ENCODE measurements at places on chromosomes 2 and 18.

GRCh38 chr2:64212801-64213321 is 68.6 kb upstream of the PELI1 start:
- peak; percentile 13 for DNase-seq

- DNase-seq: no peak
These were observed 48.9 kb upstream of the ATG16L1 start for GRCh38 chr2:233202531-233202944.

GRCh38 chr2:96940980-96941775 is 45.2 kb downstream of the FAM178B start:
- no peak for DNase-seq

DNA sequence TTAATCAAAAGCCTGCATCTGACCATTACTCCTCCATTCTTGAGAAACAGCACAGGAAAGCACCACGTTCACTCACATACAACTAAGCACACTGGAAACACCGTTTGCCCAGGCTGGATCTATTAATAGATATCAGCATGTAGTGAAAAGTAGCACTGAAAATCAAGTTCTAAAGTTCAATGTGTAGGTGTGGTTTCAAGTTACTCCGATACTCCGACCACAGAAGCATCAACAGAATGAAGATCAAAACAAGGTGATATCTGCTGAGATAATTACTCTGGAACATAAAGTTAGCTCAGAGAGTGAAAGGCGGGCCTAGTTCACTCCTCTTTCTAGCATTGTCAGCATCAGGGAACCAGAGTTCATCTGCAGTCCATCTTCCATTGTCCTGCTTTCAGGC is 1367.4 kb upstream of the ACVR2A start:
- DNase-seq: no peak

DNA sequence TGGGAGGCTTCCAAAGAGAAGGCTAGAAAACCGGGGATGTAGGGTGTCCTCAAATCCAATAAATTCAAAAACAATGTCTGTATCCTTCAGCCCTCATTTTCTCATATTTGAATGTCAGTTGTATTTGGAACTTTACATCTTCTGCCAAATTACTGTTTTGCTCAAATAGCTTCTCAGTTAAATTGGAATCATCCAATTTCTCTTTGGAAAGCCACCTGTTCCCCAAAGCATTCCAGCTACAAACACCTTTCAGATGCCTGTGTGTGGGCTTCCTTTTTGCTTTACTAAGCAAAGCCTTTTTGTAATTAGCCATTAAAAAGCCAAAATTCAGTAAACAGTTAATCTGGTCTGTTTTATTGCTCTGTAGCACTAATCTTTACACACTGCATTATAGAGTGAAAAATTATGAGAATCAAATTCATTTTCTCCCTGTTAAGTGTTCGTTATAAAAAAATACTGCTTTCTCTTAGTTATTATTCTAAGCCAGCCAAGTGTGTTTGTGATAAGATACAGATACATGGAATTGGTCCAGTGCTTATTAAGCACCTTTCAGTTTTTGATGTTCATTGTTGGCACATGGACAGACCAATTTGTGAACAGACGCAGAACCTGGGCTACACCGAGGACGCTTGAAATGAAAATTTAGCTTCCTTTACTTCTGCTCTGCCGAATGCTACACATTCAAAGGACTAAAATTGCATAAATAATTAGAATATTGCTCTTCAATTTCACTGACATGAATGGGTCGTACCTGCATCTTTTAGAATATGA is 151.6 kb downstream of the RTN4 start:
- no peak for DNase-seq

DNA sequence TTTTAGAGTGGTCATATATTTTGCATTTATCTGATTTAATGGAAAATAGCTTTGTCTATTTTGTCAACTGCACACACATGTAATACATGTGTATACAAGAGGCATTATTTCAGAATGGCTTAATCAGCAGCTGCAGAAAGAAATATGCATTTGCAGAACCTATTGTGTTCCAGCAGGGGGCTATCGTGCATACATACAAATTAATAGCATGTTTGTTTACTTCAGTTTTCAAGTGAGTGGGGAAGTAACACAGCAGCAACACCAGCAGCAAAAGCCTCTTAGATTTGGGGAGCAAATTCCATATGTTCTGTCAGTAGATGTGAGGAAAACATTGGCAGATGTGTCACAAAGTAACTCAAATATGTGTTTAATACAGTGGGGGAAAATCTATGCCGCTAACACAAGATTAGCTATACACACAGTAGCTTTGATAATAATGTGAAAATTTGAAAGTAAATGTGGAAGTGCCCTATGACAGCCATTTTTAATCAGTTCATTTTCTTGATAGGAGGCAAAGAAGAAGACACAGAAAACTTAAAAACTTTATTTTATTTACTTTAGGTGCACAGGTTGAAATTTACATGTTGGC is 218.1 kb downstream of the WDR7 start:
- DNase-seq: no peak

DNA sequence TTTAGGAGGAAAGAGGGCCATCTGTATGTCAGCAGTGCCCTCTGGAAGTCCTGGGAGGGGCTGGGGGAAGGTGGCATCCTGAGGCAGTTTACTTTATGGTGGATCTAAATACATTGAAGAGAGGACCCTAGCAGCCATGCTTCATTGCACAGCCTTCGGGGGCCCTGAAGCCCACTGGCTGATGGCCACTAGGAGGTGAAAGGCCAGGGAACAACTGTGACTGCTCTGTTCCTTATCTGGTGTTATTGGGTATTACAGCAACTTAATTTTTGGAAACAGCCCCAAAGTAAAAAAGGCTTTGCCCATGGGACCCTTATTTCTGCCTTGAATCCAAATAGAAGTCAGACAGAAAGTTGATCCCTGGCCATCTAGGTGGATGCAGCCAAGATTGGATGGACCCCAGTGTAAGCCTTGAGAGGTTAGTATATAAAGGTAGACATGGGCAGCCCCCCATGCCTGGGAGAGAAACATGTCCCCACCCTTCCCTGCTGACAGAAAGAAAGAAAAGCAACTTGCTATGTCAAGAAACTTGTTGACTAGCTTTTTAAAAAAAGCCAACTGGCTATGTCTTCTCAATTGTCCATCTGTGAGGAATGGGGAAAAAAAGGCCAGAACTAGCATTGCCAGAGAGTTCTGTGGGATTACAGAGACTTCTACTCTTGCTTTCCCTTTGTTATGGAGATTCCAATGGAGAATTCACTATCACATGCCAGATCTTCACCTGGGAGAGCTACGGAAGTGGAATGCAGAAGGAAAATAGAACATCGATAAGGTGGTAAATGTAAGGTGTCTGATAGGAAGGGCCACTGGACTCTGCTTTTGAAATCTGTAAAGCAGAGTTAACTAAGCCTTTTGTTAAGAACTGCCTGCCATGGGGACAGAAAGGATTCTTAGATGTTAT is 58.6 kb upstream of the OSR1 start:
- DNase-seq: no peak

DNA sequence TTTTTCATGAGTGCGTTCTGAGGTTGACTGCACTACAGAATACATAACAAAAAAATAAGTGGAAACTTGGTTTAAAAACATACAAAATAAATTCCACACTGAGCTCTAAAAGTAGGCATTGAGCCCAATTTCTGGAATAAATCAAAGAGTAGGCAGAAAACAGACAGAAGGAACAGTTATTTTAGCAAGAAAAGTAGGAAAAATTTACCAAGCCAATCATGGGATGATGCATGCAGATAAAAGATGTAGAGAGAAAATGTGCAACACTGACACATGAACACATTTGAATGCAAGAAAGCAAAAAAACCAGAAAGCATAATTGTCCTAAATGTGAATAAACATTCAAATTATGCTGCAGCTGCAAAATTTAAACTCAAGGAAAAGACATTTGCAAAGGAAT is 308.3 kb downstream of the DLGAP1 start:
- DNase-seq: no peak

DNA sequence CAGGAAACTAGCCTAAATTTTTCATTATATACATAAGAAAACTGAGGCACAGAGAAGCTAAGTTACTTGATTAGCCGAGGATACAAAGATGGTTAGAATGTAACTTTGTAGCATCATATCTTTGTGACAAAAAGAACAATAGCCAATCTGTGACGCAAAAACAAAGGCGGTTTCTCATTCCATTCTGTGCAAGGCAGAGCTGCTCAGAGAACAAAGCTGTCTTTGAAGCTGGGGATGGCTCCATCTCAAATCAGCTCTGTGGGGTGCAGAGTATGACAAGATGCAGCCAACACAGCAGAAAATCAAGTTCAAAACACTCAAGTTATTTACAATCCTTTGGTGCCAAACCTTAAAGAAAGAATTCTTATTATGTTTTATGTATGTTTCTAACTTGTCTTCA is 81.9 kb upstream of the VWC2L start:
- no peak for DNase-seq

- DNase-seq: no peak
These were observed 41.9 kb downstream of the HDHD2 start for GRCh38 chr18:47108373-47108772.

DNA sequence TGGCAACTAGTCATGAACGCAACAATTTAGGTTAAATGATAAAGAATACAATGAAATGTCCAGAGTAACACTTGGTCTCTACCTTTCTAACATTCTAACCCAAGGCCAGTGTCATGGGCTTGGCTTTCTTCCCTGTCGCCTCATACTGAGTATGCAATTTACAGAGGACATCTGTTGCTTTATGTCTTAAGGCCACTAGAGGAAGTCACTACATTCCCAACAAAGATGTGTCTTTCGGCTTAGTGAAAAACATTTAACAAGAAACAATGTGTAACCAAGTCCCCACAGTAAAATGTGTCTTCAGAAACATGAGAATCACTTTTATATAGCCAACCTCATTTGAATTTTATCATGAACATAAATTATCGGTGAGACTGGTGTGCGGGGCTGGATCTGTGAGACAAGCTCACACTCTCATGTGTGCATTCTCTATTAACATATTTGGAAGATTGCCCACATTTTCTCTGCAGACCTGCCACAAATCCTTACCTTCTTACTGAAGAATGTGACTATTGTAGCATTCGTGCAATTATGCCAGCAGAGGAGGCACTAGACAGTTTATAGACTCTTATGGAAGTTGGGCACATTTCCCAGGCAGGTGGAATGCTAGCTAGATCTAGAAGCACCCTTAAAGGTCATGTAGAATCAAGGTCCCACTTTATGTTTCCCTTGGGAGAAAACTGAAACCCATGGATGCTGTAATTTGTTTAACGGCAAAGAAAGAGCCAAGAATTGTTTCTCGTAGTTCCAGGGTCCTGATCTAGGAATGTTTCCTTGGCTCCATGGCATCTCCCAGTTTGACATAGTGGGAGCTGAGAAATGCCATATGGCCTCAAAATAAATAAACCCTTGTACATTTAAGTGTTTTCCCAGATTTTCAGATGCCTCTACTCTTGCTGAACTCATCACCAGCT is 101.8 kb downstream of the CD226 start:
- no peak for DNase-seq

- no peak for DNase-seq
These were observed 4.9 kb upstream of the RFX8 start for GRCh38 chr2:101479810-101480209.

DNA sequence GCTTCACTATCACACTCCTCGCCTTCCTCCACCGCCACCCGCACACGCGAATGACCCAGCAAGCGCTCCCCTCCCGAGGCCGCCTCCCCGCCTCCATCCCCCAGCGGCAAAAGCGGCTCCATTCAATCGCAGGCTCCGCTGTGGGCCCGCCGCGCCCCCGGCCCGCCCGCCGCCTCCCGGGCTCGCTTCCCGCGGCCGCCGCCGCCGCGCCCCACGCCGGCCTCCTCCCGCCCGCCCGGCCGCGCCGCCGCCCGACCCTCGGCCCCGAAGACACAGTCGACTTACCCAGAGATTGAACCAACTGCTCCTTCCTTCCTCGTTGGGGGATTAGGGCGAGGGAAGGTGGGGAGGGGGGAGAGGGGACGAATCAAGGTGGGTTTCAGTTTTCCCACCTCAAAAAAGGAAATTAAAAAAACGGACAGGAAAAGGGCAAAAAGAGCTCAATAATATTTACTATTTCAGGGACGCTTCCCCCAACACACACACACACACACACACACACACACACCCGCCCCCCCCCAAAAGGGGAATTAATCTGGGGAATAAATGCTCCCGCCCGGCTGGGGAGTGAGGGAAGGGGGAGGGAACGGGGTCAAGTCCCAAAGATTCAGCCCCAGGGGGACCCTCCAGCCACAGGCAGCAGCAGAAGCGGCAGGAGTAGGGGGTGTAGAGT is 743 bp downstream of the XPO1 start:
- DNase-seq: peak; percentile 51

- DNase-seq: no peak
These were observed 33.6 kb downstream of the INPP5D start for GRCh38 chr2:233093721-233094120.

DNA sequence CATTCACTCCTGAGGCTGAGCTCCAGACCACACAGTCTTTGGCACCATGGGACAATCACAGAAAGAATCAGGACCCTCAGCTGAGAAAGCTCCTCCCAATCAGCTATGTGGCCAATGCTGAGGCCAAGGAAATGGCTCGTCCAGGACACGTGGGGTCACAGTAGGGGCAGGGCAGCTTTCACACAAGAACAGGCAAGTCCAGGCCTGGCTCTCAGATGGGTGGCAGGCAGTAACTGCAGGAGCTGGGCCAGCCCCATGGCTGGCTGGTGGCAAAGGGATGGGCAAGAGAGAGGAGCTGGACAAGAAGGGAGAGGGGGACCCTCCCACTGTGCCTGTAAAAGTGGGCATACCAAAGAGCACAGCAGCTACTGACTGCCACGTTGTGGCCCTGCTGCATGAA is 12.2 kb upstream of the EDAR start:
- DNase-seq: no peak

DNA sequence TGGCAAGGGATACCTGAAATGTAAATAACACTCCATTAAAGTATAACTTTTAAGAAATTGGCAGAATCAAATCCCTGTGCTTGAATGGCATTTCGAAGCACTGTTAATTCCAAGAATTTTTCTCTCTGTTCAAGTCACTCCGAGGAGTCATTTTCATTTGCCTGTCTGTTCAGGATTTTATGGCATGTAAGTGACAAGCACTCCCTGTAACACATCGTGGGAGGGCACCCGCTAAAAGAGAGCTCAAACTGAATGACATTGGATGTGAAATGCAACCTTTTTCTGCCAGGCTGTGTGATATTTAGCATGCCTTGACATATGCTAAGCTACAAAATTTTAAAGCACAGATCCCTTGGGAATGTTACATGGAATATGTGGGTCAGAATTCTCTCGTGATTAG is 339.6 kb downstream of the LRRTM1 start:
- DNase-seq: no peak

- DNase-seq: no peak
These were observed 101.0 kb upstream of the CERS6 start for GRCh38 chr2:168355121-168355520.

GRCh38 chr2:84779781-84780180 is 101.1 kb downstream of the TRABD2A start:
- DNase-seq: no peak

DNA sequence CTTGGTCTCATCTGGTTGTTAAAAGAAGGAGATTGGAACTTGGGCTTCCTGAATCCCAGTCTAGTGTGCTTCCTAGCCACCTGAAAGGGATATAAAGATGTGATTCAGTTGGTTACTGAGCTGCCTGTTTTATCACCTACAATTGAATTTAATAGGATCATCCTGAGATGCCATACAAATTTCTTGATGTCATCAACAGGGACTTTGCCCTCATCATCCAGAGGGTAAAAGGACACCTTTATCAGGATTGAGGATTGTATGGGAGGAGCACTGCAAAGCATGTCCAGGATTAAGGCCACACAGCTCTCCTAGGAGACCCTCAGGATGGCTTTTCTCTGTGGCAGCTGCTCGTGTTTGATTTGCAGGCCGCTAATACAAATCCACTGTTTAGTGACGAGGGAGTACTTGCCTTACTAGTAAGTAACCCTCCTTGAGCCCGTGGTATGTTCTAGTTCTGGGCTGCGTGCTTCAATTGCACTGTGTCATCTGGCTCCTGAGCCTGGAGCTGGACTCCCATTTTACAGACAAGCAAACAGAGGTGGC is 28.6 kb downstream of the SH3RF3 start:
- DNase-seq: no peak

Measured in stimulated activated CD4-positive, alpha-beta T cell treated with anti-CD3 and anti-CD28 coated beads, Interleukin-2, amount 100 ng/mL, for 4 hours (primary cell).